ENCODE measurements at places on chromosomes 12 and 14. TPM values are rescaled to one million over a fixed set of nuclear protein-coding genes. Genes with fewer than 3 reads are reported as not detected.

DNA sequence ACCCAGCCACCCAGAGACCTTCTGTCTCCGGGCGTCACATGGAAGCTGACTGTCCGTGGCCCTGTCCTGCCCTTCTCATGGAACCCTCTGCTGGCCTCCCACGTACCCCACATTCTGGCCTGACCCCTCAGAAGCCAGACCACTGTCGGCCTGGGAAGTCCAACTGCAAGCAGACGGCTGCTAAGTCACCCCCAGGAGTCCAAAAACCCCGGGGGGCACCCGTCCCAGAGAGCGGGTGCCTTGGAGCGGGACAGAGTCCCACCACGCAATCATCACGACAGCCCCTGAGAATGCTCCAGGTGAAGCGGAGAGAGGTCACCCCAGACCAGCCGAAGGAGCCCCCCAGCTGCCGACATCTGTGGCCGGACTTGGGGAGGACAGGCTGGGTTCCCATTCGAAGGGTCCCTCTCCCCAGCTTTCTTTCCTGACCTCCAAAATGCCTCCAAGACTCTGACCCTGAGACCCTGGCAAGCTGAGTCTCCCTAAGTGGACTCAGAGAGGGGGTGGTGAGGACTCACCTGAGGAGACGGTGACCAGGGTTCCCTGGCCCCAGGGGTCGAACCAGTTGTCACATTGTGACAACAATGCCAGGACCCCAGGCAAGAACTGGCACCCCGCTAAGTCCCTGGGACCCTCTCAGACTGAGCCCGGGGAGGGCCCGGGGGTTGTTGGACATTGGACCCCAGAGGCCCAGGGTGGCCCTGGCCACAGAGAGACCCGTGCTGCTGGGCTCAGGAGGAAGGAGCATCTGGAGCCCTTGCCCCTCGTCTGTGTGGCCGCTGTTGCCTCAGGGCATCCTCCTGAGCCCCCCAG lies 337.1 kb downstream of the TMEM121 start:
- no peak for DNase-seq

DNA sequence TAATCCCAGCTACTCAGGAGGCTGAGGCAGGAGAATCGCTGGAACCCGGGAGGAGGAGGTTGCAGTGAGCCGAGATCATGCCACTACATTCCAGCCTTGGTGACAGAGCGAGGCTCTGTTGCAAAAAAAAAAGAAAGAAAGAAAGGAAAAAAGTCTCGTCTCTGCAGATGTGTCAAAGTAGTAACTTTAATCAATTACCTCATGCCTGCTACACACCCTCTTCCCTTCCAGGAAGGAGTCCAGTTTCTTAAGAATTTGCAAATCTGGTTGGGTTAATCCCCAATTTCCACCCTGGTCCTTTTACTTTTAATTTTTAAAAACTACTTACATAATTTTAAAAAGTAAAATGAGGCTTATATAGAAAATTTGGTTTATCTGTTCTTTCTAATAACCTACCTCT lies 234.5 kb upstream of the KITLG start:
- no peak for DNase-seq

GRCh38 chr12:124159655-124160054 lies 135.2 kb upstream of the RFLNA start:
- no peak for DNase-seq

CD163 gene
- not detected for total RNA-seq

GRCh38 chr14:61632807-61633206 lies 62.5 kb upstream of the HIF1A start:
- DNase-seq = no peak

DNA sequence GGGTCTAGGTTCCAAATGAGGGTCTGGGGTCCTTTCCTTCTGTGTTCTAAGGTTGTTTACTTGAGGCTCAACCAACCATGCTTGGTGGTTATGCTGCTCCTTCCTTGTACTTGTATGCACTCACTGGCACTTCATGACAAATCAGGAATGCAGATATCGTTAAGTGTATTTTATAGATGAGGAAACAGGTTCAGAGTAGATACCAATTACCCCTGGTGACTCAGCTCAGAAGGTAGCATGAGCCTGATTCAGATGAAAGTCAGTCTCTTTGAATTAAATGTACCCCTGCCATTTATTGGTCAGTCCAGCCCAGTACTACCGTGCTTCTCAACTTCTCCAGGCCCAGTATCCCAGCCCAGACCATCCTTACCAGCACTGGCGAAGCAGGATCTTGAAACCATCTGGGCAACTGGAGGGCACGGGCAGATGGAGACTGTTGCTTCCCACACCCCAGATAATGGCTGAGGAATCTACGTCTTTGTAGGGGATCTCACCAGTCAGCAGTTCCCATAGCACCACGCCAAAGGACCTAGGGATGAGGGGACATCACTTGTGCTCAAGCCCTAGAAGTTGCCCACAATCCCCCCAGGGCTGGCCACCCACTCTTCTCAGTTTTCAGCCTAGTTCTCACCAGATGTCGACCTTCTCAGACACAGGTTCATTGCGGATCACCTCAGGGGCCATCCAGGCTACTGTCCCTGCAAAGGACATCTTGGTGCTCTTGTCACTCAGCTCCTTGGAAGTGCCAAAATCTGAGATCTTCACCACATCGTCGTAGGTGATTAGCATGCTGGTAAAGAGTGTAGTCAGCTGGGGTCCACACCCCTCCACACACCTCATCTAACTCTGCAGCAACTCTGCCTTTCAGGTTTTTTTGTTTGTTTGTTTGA lies 14.3 kb downstream of the MAP3K12 start:
- no peak for DNase-seq

DNA sequence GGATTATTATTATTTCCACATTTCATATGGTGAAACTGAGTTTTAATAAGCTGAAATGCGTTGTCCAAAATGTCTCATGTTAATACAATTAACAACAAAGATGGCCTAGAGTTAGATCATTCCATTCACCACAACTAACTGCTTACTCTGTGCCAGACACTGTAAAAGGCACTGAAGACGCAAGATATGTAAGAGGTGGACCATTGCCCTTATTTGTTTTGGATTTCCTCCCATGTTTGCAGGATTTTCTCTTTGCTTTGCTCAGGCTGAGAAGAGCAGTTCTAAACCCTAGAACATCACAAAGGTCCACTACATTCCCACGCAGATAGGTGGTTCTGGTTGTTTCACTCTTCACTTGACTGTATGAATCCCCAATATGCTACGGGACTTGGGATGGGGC lies 324.4 kb upstream of the KITLG start:
- no peak for DNase-seq

GRCh38 chr12:106645074-106645421 lies 62.2 kb downstream of the RFX4 start:
- DNase-seq = no peak

- no peak for DNase-seq
These were observed 77.8 kb upstream of the MYL2 start for GRCh38 chr12:110998165-110998564.

GRCh38 chr14:61525293-61526011 lies 169.9 kb upstream of the HIF1A start:
- DNase-seq = peak; percentile 92

DPY19L2 gene
- total RNA-seq = 4.5 TPM

CMTM5 gene
- not detected for total RNA-seq

TMEM132D gene
- 6.4 TPM for total RNA-seq

DNA sequence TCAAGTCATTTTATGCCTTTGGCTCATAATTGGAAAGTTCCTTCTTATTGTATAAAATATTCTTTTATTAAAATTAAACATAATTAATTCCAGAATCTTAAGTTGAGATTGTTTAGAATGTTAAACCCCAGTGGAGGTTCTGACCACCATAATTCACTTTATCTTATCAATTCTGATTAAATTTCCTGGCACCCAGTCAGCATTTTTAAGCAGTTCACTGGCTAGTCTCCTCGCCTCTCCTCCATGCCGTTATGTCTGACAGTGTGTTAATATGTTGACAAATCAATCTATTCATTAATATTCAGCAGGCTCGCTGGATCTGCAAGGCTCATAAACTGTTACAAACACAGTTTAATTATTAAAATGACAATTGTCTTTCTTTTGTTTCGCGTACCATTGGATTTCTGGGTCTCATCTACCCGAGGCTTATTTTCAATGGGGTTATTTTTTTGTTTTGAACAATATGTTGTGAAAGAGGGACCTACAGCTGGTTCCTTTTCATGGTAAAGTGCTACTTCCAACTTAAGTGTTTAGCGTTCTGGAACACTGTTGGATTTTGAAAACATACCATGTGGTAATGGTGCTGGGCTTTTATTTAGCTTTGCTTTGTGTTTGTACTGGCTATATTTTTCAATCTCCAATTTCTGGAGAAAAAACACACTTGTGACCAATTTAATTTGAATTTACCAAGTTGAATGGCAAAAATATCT lies 339.7 kb downstream of the PRKD1 start:
- no peak for DNase-seq

GRCh38 chr12:94191023-94191422 lies 42.6 kb downstream of the PLXNC1 start:
- no peak for DNase-seq

GRCh38 chr12:98845957-98846356 lies 200.9 kb downstream of the APAF1 start:
- peak; percentile 34 for DNase-seq

DNA sequence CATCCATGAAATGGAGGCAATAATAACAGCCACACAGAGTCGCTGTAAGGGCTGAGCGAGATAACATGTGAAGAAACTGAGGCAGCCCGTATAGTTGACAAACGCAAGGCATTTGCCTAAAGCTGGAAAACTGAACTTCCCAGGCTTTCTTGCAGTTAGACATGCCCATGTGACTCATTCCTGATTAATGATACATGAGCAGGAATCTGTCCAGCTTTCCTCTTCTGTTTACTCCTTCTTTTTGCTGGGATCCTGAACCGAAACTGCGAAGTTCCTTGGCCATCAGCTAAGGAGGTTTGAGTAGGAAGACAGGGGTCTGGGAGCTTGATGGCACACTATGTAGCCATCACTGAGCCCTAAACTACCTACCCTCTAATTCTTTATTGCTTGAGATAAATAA lies 52.2 kb downstream of the ST8SIA1 start:
- peak; percentile 39 for DNase-seq

DNA sequence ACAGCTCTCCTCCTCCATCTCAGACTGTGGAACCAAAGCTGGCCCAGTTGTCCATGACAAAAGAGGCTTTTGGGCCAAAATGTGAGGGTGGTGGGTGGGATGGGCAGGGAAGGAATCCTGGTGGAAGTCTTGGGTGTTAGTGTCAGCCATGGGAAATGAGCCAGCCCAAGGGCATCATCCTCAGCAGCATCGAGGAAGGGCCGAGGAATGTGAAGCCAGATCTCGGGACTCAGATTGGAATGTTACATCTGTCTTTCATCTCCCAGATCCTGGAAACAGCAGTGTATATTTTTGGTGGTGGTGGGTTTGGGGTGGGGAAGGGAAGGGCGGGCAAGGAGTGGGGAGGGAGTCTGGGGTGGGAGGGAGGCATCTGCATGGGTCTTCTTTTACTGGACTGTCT lies 11.8 kb upstream of the TAMALIN start:
- DNase-seq = no peak

KRT78 gene
- total RNA-seq = not detected

- DNase-seq = peak; percentile 9
These were observed 464.8 kb upstream of the RGS6 start for GRCh38 chr14:71467361-71467811.

DNA sequence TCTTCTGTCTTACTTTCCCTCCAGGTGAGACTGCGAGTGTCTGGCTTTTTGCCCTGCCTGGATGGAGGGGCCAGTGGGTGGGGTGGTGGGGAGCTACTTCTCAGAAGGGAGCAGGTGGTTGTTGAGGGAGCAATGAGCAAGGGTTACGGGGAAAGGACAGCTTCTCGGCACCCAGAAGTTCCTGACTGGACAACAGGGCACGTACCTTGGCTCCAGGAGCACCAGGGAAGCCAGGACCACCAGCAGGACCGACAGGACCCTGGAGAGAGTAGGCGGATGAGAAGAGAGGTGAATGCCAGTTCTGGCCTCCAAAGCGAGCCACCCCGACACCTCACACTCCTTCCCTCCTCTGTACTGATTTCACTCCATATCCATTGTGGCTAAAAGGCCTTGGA lies 15.3 kb downstream of the COL2A1 start:
- DNase-seq = no peak

HOXC10 gene
- 5.3 TPM for total RNA-seq

GRCh38 chr12:46414591-46415268 lies 42.2 kb upstream of the SLC38A2 start:
- no peak for DNase-seq

DNA sequence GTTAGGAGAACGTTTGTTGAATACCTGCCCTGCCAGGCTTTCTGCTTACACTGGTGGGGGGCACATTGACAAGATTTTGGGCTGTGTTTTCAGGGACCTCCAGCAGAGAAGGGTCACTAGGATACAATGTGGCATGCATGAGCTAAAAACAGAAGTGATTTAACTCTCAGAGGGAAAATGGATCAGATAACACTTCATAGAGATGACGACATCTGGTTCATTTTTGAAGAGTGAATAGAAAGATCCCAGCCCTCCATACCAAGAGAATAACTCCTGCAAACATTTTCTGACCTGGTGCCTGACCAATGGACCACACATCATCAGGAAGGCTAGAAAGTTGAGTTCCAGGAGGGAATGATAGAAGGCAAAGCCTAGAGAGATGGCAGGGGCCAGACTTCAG lies 33.7 kb downstream of the CKB start:
- no peak for DNase-seq

DNA sequence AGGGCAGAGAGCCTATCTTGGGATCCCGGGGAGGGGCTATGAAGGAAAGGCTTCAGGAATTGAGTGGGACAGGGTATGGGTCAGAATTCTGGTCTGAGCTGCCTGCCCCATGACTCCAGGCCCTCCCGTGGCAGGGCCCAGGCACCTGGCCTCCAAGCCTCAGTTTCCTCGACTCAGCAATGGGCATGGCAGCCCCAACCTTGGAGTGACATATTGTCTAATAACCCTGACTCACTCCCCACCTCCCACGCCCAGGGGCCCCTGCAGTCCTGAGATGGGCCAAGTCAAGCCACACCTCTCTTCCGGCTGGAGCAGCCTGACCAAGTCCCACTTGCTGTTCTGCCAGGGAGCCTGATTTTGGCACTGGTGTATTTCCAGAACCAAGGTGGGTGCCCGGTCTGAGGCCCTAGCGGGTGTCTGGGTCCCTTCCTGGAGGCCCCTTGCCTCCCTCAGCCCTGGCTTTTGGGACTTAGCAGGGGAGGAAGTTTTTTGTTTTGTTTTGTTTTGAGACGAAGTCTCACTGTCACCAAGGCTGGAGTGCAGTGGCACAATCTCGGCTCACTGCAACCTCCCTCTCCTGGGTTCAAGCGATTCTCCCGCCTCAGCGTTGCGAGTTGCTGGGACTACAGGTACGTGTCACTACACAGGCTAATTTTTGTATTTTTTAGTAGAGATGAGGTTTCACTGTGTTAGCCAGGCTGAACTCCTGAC lies 40.3 kb upstream of the RCOR1 start:
- DNase-seq = peak; percentile 93

GRCh38 chr14:71932229-71932981 lies at the start of gene RGS6:
RGS6 (plus strand) TSS chr14:71932429.
- DNase-seq = peak; percentile 57

DNA sequence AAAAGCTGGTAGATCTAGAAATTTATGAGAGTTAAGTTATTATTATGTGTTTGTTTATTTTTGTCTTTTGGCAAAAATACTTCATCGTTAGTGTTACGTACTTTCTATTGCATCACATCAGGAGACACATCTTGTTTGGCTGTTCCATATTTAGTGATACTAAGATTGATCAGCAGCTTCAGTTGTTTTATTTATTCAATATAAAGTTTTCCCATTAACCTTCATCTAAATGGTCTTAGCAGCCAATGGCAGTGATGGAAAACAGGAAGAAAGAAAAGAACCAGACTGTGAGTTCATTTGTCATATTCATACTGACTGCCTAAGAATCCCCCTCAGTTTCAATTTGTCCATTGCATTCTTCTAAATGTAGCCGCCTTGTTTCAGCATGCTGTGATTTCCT lies 122.3 kb downstream of the METTL25 start:
- DNase-seq = no peak

All from Daoy (cell line).